Activated T-helper 1 cell treated with anti-CD3 and anti-CD28 coated beads, Interleukin-2, amount 50 U/mL, for 16 hours (primary cell): ENCODE measurements at places on chromosomes 11 and 22.

DNA sequence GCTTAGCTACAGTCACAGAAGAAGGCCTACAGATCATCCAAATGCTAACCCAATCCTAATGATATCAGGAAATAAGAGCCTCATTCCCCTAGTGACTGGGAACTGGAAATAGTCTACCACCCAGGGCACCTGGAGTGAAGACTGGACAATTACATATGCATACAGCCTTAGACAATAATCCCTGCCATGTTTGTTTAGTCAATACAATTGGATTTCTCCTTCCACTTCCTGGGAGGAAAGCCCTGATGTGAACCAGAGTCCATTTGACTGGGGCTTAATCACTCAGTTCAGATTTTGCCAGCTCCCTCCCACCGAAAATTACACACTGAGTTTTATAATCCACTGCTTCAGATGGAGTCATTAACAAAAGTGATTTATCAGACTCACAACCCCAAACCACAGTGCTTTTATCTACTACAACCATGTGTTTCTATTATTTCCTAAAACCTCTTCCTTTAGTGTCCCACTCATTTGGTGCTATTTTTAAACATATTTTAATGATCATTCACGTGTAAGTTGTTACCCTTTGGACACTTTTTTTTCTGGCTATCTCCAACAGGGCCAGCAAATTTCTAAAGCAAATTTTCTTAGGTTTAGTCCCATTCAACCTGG, 29.9 kb downstream of the CWF19L2 start:
- no peak for DNase-seq

GRCh38 chr11:92246630-92247029, 22.0 kb downstream of the FAT3 start:
- DNase-seq = no peak

DNA sequence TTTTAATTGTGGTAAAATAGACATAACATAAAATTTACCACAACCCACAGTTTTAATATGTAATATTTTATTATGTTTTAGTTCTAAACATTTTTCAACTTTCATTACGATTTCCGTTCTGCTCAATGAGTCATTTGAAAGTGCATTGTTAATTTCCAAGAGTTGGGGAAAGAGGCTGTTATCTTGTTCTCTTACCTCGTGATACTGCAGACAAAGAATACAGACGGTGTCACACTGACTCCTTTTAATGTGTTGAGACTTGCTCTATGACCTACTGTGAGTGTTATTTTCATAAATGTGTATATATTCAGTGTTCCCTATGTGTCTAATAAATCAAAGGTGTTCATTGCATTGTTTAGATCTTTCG, 10.8 kb upstream of the RAC2 start:
- DNase-seq = no peak

GRCh38 chr11:43907028-43907975, 26.7 kb downstream of the ALKBH3 start:
- no peak for DNase-seq

DNA sequence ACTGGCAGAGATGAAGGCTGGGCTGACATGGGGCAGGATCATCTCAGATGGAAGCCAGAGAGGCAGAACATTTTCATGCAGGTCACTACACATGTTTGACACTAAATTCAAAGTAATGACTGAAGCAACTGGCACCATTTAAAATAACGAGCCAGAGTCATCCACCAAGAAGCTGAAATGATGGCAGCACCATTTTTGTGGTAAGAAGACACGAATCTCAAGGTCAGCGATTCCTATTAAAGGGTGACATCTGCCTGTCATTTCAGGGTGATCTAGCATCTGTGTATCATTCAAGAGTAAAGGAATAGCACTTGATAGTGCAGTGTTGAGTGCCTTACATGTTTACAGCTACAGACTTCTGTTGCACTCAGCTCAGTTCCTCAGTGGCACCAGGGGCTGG, 113.4 kb upstream of the C11orf87 start:
- no peak for DNase-seq

DNA sequence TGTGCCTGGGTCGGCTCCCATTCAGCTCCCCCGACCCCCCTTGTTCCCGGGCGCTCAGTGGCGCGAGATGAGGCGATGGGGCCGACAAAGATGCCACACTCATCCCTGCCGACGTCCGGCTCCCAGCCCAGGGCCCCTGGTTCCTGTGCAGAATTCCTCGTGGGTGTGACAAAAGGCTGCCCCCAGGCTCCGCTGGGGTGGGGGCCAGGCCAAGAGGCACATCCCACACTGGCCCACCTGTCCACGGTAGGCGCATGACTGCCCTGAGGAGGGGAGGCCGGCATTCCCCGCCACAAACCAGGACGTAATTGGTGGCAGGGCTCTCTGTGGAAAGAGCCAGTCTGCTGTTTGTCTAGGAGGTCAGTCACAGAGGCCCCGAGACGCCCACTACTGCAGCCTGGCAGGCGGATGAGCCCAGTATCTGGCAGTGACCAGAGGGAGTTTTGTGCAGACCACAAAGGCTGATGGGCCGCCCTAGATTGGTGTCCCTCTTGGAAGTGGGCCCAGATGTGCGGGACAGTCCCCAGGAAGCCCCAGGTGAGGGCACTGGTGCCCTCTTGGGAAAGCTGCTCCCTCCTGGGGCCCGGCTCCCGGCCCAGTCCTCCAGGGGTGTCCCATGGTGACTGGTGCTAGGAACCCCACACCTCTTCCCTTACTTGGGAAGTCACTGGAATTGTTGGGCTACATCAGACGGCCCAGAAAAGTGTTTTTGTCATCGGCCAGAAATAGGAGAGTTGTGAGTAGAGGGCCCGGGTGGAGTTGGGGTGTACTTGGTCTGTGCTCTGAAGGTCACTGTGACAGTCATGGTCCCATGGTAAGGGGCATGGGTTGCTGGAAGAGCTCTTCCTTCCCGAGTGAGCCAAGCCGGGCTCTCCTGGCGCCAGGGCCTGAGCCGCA, 5.8 kb downstream of the CCND1 start:
- DNase-seq = no peak

GRCh38 chr22:21044931-21045584, 688 bp upstream of the LRRC74B start:
- no peak for DNase-seq

GRCh38 chr11:125364121-125364826, 131.8 kb downstream of the FEZ1 start:
- no peak for DNase-seq
